Nucleus accumbens (tissue), 56 donors: ENCODE measurements at places on chromosomes 11 and 22.

DNA sequence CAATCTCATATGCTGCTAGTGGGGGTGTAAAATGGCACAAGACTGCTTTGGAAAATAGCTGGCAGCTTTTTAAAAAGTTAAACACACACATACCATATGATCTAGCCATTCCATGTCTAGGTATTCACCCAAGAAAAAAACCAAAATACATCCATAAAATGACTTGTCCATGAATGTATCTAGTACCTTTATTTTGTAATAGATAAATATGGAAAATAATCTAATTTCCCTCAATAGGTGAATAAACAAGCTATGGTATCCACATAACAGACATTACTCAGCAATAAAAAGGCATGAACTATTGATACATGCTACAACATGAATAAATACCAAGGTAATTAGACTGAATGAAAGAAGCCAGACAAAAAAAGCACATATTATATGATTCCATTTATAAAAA, 22.9 kb downstream of the RNF141 start:
- DNase-seq, result no peak

GRCh38 chr11:114758627-114759026, 80.3 kb downstream of the NXPE2 start:
- DNase-seq, result no peak

GRCh38 chr22:17964156-17964555, 60.2 kb downstream of the MICAL3 start:
- DNase-seq, result no peak

- DNase-seq, result no peak
Observed at GRCh38 chr11:11750017-11750878, 91.5 kb upstream of the USP47 start.

- no peak for DNase-seq
Observed at GRCh38 chr11:66676931-66677598, 622 bp downstream of the RBM4B start.

GRCh38 chr11:119031912-119032280, 1.2 kb upstream of the SLC37A4 start:
- no peak for DNase-seq

DNA sequence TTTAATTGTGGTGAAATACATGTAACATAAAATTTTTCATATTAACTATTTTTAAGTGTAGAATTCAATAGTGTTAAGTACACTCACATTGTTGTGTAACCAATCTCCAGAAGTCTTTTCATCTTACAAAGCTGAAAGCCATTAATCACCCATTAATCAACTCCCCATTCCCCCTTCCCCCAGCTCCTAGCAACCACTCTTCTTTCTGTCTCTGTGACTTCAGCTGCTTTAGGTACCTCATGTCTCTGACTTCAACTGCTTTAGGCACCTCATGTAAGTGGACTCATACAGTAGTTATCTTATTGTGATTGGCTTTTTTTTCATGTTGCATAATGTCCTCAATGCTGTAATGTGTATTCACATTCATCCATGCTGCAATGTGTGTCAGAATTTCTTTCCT, 150.8 kb upstream of the NTM start:
- no peak for DNase-seq

- no peak for DNase-seq
Observed at GRCh38 chr11:73454987-73455386, 78.8 kb downstream of the RELT start.
